ENCODE measurements at places on chromosomes 6 and 20.

- DNase-seq, result no peak
These were observed 92.0 kb downstream of the LY86 start for GRCh38 chr6:6680526-6680925.

DNA sequence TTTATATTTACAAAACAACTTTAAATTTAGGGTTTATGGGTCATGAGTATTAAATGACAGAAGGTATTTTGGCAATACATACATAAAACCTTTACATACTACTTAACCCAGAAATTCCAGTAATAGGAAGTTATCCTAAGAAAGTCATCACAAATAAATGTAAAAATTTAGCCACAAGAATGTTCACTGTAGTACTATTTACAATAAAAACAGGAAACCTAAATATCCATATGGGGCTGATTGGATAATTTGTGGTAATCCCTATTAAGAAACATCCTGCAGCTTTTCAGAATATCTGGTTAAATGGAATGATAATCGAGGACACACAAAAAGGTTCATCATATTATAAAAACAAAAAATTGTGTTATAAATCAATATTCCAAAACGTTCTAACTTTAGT, 44.4 kb downstream of the TRAM2 start:
- DNase-seq, result no peak

DNA sequence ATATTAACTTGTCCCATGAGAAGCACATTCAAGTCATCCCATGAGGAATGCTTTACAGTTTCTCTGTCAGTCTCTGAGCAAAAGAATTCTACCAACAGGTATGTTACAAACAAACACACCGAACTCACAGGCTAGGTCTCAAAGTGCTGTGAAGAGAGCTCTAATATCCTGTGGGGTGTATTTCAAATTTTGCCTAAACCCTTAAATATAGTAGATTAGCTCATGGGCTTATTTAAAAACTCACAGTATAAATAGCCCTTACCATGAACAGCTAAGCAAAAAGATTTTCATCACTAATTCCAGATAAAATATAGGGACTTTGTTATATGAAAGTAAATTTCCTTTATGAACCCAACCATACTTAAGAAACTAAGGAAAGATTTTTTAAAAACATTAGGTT, 77.8 kb downstream of the FILIP1 start:
- DNase-seq, result no peak

- no peak for DNase-seq
These were observed 421.9 kb downstream of the PREX1 start for GRCh38 chr20:48405909-48406308.

DNA sequence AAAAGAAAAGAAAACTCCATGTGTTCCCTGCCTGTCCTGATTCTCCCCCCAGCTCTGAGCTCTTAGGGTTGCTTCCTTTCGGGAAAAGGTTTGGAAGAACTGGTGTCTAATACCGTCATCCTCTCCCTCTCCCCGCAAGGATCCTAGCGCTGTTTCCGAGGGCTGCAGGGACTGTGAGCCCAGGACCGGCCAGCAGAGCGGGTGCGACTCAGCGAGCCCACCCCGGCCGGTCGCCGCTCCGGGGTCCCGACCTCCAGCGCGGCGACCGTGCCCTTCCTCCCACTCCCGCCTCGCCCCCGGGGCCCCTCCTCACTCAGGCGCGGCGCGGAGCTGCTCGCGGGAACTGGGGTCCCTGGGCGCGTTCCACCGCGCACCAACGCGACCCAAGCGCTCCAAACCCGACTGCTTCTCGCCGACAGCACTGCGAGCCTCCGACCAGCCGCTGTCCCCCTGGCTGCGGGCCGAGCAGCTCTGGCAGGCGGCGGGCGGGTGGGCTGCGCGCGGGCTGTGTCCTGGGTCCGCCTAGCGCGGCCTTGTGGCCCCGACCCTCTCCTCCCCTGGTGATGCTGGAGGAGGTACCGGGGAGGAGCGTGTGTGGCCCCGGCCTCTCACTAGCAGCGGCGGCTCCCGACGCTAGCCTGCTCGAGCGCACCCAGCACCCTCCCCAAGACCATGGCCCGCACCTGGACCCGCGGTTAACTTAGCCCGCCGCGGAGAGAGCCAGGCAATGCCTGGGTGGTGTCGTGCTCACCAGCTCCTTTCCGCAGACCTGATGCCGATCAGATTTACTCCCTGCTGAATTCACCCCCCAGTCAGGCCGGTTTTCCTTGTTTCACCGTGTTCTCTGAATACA, at the start of gene PLA2G7:
TSS of gene PLA2G7 (minus strand) at position 509 of the 853 bp plus-strand sequence. CDS start 12,484 bp downstream, outside the sequence.
- DNase-seq, result no peak

GRCh38 chr6:156423829-156424228, 353.3 kb upstream of the ARID1B start:
- no peak for DNase-seq

GRCh38 chr20:57755609-57756008, 45.8 kb upstream of the PMEPA1 start:
- no peak for DNase-seq

DNA sequence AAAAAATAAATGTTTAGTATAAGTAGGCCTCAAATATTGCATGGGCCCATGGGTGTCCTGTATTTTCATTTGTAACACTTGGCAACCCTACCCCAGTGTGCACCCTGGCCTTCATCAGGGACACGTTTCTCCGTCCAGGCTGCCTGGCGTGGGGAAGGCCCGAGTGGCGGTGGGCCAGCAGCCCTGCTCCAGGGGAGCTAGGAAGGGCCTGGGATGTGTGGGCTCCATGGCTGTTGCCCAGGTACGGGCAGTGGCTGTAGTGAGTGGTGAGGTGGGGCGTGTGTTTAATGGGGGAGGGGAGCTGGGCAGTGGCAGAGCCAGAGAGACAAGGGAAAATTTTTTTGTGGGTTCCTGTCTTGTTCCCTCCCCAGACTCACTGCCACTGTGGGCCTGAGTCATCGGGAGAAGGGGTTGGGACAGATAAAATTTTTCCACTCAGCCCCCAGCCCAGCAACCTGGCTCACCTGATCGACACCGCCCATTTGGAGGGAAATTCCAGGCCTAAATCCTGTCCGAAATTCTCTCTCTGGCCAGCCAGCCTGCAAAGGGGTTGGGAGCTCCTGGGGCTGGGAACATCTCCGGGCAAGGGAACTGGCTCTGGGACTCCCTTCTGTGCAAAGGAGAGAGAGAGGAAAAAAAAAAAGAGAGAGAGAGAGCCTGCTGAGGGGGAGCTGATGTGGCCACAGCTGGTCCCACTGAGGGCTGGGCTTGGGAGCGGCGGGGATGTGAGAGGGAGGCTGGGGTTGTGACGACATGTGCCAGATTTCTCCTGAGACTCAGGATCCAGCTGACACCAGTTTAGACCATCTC, 32.5 kb upstream of the VEGFA start:
- DNase-seq, result no peak

GRCh38 chr20:52303281-52303950, 111.8 kb upstream of the ZFP64 start:
- no peak for DNase-seq

DNA sequence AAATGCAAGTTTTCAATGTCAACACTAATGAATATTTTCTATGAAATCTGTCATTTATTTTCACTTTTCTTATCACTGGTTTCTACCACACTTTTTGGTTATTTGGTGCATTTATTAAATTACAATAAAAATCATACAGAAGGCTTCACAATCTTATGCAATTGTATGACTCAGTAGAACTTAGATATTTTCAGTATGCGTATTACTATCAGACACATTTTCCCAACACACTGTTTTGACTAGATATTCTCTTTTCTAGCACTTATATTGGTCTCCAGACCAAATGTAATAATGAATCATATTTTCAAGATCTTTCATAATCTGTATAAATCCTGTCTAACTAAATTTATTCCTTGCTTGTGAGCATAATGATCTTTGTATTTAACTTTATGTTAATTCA, 74.1 kb downstream of the FAM83B start:
- no peak for DNase-seq

- no peak for DNase-seq
These were observed 82.6 kb downstream of the EPB41L2 start for GRCh38 chr6:130980310-130981032.

All from nucleus accumbens (tissue), 56 donors.